CD4-positive, alpha-beta T cell (primary cell): ENCODE measurements at places on chromosomes 11 and 22.

GRCh38 chr11:64994318-64994717 is 2.5 kb downstream of the BATF2 start:
- DNase-seq: no peak
- no peak overlapping the region for H3K27ac ChIP-seq
- peaks cover 27% of the 10 kb centered on the region for H3K4me1 ChIP-seq
- H3K27me3 ChIP-seq: no peaks in the 10 kb centered on the region

- no peak overlapping the region for H3K27ac ChIP-seq
- no peak for DNase-seq
- H3K36me3 ChIP-seq: no peaks in the 10 kb centered on the region
- peaks cover 42% of the 10 kb centered on the region for H3K4me1 ChIP-seq
- no peak overlapping the region for H3K4me3 ChIP-seq
These were observed 2.7 kb upstream of the RTN4RL2 start for GRCh38 chr11:57457643-57458023.

GRCh38 chr22:20146777-20147176 is 4.1 kb downstream of the CCDC188 start:
- no peaks in the 10 kb centered on the region for H3K27me3 ChIP-seq
- H3K4me1 ChIP-seq: no peaks in the 10 kb centered on the region
- H3K4me3 ChIP-seq: no peak overlapping the region
- no peak overlapping the region for H3K27ac ChIP-seq
- H3K36me3 ChIP-seq: peaks cover 3% of the 10 kb centered on the region

- no peaks in the 10 kb centered on the region for H3K36me3 ChIP-seq
- no peaks in the 10 kb centered on the region for H3K4me1 ChIP-seq
- DNase-seq: no peak
- H3K27ac ChIP-seq: no peak overlapping the region
- no peaks in the 10 kb centered on the region for H3K27me3 ChIP-seq
These were observed 54.8 kb upstream of the CECR2 start for GRCh38 chr22:17314487-17314886.

DNA sequence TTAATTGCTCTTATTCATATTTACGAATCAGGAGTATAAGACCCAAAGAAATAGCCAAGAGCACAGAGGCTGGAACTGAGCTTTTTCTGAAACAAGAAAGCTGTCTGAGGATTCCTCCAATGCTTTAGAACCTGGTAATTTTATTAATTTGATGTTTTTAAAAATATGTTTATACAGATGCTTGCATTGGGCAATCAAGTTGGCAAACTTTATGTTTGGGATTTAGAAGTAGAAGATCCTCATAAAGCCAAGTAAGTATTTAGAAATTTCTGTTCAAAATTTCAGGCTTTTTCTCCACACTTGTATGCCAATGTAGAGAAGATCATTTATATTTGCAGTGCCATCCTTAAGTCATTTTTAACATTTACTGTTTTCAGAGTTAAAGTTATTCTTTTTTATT is 24.3 kb upstream of the HIKESHI start:
- DNase-seq: no peak
- no peaks in the 10 kb centered on the region for H3K4me1 ChIP-seq
- H3K27ac ChIP-seq: no peak overlapping the region
- H3K4me3 ChIP-seq: no peak overlapping the region

- no peaks in the 10 kb centered on the region for H3K4me1 ChIP-seq
- H3K27me3 ChIP-seq: no peaks in the 10 kb centered on the region
- DNase-seq: no peak
- H3K36me3 ChIP-seq: peaks cover 47% of the 10 kb centered on the region
- H3K4me3 ChIP-seq: no peak overlapping the region
These were observed 24.7 kb upstream of the BAIAP2L2 start for GRCh38 chr22:38135133-38135706.

GRCh38 chr11:73384872-73385689 is 8.9 kb downstream of the RELT start:
- peak overlapping the region; percentile 45 for H3K27ac ChIP-seq
- H3K4me1 ChIP-seq: peaks cover 94% of the 10 kb centered on the region
- H3K36me3 ChIP-seq: peaks cover 7% of the 10 kb centered on the region
- peak; percentile 51 for DNase-seq
